ENCODE measurements at places on chromosomes 3 and 15.
A peak's percentile ranks its signal among the peaks of the same experiment; 100 is the strongest.

DNA sequence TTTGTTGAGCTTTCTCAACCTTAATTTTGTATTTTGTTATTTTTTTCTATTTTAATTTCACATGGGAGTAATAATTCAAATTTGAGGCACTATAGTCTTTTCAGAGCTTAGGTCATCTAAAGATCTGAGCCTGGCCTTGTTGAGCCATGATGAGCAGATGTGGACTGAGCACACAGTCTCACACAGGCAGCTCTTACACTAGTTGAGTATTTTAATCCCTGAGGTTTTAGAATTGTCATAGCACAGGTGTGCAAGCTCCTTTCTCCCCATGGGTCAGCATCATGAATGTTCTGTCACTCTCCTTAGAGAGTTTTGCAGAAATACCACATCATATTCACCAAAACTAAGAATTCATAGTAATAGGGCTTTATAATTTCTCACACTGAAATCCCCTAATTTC lies 4.9 kb downstream of the ZBTB38 start:
- no peak for DNase-seq

DNA sequence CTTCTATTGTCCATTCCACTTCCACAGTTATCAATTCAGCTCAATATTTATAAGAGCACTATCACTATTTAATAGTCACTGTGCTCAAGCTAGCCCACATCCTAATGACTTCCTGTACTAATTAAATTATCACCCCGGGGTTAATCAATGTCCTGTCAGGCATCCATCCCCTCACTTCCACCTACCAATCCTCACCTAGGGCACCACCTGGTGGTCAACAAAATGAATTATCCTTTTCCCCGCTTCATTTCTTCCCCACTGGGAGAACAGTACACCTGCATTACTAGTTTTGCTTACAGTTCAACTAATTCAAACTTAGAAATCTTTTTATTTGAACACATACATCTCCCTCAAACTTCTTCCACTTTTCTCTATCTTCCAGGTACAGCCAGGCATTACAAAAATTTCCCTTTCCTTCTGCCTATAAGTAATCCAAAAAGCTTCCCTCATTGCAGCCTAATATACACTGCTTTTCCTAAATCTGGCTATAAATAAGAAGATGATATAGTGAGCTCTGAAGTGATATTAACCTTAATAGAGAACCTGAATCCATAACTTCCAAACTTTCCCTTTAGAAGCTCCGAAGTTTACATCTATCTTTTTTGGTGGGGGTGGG lies 68.5 kb downstream of the TMCC1 start:
- DNase-seq: no peak

DNA sequence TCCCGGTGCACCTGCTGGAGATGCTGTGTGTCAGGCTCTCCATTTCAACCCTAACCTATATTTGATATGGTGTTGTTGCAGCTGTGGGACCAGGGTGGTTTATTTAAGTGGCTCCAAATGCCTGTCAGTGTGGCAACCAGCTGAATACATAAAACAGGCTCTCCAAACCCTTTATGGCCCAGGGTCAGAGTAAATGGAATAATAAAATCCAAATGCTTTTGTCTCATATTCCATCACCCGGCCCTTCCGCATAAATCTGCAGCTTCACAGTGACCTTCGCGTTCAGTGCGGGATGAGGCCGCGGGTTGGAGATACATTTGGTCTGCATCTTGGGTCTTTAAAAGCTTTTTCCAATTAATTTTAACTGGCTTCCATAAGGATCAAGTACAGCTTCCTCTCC lies 382.1 kb upstream of the NR2F2 start:
- DNase-seq: no peak

GRCh38 chr15:42010434-42010833 lies 10.4 kb downstream of the PLA2G4E start:
- peak; percentile 42 for DNase-seq

GRCh38 chr15:78795043-78795442 lies 16.2 kb downstream of the ADAMTS7 start:
- no peak for DNase-seq

Measured in GM12892 (cell line).